ENCODE measurements at places on chromosomes 2 and 18. TPM values are rescaled to one million over a fixed set of nuclear protein-coding genes. Genes with fewer than 3 reads are reported as not detected.

The PARD3B gene
- 36.1 TPM for polyA plus RNA-seq

GRCh38 chr18:72342933-72343332, 201.2 kb downstream of the CBLN2 start:
- no peak for DNase-seq

The ARHGAP15 gene
- polyA plus RNA-seq: 3.1 TPM

- no peak for DNase-seq
Measured at GRCh38 chr18:79318142-79318673, 77.5 kb upstream of the NFATC1 start.

DNA sequence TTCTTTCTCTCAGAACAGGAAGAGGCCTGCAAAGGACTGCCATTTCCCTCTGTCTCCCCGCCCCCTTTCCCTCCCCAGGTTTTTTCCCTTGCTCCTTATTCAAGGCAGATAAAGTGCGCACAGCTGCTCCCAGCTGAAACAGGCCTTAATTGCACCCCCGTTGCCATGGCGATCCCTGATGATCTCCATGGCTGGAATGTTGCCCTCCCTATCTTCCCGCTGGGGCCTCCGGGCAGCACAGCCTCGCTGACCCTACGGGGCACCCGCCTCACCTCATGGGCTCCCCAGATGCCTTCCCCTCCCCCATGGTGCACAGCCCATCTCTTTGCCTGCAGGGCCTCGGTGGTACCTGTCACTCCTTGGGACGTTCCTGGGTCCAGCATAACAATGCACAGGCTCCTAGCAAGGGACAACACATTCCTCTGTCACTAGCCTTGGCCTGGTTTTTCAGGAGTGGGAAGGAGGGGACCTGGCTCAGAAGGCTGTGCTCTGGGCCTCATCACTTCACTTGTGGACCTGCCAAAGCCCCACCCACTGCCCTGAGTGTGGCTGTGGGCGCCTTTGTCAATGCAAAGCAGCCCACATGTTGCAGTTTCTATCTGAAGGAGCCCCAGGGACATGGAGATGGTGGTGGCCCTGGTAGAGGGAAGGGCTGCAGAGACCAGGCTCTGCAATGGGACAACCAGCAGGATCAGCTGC, 115.0 kb downstream of the CELF4 start:
- no peak for DNase-seq

DNA sequence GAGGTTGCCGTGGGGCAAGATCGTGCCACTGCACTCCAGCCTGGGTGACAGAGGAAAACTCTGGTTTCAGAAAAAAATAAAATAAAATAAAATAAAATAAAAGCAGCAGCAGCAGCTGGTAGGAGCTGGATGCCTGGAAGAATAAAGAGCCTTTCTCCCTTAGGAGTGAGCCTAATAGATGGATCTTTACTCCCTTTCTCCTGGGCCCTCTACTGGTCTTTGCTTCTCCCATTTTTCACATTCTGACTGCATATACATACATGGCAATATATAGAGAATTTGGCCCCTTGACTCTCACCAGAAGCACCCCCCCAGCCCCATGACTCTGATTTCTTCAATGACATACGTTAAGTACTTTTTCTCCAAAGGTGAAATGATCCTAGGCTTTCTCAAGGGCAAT, 9.8 kb upstream of the MALT1 start:
- DNase-seq: peak; percentile 13

DNA sequence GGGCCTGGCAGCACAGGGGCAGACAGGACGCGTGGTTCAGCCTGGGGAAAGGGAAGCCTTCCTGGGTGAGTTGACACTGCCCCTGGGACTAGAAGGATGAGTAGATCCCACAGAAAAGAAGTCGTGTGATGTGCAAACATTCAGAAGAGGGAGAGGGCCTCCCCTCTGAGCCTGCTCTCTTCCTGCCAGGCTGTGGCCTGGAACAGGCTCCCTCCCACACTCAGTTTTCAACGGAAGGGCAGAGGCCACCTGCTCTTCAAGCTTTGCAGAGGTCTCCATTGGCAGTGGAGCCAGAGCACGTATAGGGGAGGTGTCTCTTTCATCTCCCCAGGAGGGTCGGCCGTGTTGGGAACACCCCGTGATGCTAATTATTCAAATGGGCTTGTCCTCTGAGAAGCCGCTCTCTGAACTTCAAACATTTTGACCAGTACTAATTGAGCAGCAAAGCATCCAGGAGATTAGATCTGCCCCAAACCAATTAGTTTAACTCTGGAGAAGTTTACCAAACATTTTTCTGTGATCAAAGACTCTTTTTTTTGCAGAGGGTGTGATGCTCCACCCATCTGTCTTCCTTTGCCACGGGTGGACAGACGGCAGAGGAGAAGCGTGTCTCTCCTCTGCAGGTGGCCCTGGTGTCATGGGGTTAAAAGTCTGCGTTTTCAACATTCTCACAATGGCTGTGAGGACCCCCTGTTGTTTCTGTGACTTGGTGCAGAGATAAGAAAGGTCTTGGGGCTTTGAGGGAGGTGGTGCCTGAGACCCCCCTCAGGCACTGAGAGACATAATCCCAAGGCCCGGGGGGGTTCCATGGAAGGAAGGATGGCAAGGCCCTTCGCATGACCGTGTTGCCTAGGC, 29.5 kb upstream of the ODC1 start:
- DNase-seq: peak; percentile 32

DNA sequence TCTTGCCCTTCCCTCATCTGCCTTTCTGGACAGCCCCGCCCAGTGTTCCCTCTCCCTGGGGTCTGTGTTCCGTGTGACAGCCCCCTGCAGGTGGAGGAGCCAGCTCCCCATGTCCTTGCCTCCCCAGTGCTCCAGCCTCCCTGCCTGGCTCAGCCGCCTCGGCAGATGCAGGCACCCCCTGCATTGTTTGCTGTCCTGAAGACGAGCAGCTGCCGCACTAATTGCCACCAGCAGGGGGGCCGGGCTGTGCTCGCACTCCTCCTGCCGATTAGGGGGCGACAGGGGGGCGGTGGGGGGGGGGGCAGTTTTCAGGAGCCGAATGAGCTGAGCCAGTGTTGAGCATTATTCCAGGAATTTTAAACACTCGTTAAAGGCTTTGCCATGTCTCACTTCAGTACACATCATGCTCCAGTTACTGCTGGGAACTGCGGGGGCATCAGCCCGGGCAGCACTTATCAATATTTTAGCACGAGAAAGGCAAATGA, 23.3 kb downstream of the SIX3 start:
- DNase-seq: no peak

DNA sequence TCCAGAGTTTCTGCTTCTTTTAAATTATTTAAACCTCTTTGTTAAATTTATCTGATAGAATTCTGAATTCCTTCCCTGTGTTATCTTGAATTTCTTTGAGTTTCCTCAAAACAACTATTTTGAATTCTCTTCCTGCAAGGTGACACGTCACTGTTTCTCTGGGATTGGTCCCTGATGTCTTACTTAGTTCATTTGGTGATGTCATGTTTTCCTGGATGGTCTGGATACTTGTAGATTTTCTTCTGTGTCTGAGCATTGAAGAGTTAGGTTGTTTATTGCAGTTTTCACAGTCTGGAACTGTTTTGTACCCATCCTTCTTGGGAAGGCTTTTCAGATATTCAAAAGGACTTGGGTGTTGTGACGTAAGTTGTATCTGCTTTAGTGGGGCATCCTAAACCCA, 172.3 kb upstream of the KCNJ3 start:
- no peak for DNase-seq

The EVX2 gene
- polyA plus RNA-seq: not detected

The TUBA4B gene
- polyA plus RNA-seq: 0.82 TPM

DNA sequence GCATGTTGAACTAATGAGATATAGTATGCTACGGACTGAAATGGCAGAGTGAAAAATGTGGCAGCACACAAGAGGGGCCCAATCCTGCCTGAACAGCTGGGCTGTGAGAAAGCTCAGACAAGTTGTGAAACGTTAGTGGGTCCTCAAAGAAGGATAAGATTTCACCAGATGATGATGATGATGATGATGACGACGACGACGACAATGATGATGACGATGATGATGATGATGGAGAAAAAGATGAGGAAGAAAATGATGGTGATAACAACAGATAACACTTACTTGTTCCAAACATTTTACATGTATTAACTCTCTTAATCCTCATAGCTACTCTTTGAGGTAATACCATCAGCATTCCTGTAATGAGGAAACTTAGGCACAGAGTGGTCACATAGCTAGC, 94.2 kb downstream of the WDPCP start:
- no peak for DNase-seq

GRCh38 chr18:38322206-38322605, 756.6 kb upstream of the CELF4 start:
- DNase-seq: no peak

DNA sequence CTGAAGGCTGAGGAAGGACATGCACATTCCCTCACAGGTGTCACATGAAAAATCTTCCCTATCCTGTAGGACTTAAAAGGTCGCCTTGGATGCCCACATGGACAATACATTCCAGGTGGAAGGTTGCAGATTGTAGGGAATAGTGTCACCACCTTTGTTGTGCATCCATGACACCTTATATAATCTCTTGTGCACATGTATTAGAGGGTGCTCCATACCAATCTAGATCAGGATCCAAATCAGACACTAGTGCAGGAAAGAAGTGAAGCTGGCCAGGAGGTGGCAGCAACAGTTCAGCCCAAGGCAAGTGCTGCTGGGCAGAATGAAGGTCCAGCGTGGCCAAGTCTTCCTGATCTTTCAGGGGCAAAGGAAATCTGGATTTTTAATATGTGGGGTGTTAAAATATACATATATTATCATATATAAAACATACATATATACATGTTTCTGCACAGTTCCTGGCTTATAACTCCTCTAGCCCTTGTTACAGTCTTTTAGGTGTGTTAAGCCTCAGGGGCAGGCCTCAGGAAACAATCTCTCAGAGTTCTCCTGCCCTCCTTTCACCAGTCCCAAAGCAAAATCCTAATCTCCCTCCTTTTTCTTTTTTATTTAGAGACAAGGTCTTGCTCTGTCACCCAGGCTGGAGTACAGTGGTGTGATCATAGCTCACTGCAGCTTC, 16.6 kb downstream of the NIF3L1 start:
- DNase-seq: no peak

The PID1 gene
- 8.6 TPM for polyA plus RNA-seq

GRCh38 chr2:69863298-69863697, 30.5 kb upstream of the SNRNP27 start:
- no peak for DNase-seq

- no peak for DNase-seq
Measured at GRCh38 chr18:47898055-47898454, 32.4 kb downstream of the SMAD2 start.

The XRCC5 gene
- 392 TPM for polyA plus RNA-seq

DNA sequence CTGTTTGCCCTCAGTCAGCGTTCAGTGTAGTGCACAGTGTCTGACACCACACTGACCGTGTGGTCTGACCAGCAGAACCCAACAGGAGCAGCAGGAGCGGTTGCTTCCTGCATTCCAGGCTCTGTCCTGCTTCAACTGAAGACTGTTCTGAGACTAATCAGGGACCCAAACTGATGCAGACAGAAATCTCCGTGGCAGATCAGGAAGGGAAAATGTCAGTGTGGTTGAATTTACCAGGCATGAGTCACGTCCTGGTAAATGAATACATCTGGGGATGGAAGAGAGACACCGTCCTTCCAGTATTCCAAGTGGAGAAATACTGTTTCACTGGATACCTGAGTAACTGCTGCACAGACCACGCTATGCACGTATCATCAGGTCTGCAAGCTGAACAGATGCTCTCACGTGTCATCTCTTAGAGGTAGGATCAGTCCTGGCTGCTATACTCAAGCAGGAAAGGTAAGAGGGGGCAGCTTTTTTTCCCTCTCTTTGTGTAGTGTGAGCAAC, 223.6 kb upstream of the EPAS1 start:
- no peak for DNase-seq

- DNase-seq: no peak
Measured at GRCh38 chr2:169716938-169717690, 16.5 kb upstream of the KLHL23 start.

- no peak for DNase-seq
Measured at GRCh38 chr18:54436501-54436900, 78.8 kb downstream of the C18orf54 start.

- no peak for DNase-seq
Measured at GRCh38 chr2:234204480-234204879, 154.0 kb downstream of the SPP2 start.

The C18orf54 gene
- polyA plus RNA-seq: 10.3 TPM

GRCh38 chr2:232412986-232413385, 6.3 kb downstream of the ALPG start:
- no peak for DNase-seq

GRCh38 chr2:173387079-173387478, 32.4 kb downstream of the CDCA7 start:
- no peak for DNase-seq

- DNase-seq: no peak
Measured at GRCh38 chr18:22021701-22022100, 147.7 kb upstream of the GATA6 start.

DNA sequence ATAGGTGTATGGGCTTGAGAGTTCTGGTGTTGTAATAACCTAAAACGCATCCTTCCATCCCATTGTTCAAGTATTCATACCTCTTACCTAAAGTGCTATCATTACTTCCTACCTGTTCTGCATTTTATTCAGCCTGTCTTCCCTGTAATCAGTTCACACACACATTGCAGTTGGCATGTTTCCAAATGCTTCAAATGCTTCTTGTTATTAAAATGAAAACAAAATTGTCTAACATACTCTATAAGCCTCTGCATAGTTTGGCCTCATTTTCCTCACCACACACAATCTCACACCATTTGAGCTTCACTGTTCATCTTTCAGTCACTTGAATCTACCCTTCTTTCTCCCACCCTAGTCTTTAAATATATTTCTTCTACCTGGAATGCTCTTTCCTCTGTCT, 1178.2 kb upstream of the NRXN1 start:
- no peak for DNase-seq

DNA sequence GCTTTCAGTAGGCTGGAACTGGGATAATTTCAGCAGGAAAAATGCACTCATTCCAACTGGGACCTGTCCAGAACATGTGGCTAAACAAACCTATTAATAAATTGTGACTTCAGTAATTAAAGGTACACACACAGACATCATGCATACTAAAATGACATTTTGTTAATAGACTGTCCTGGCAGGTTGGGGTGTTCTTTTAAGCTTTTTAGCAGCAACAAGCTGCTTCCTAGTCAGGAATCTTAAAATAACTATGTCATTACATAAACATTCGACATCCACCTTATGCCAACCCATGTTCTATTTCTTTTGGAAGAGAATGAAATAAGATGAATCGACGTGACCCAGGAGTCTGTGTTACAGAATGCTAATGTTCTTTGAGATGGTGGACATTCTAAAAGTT, 435.7 kb downstream of the TXNL1 start:
- DNase-seq: no peak

DNA sequence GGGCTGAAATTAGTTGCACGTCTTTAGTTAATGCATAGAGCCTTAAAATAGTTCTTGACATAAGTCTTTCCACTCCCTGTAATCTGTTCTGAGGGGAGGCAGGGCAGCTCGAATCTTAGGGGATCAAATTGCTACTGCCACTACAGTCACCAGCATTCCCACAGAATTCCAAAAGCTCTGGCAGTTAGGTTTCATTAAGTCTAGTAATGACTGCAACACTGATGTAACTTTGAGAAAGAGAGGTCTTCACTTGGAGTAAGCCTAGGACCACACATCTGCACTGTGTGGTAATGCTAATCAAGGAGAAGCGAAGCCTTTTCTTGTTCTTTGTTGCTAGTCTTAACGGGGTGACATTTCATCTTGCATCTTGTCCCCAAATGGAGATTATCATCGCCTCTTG, 19.3 kb upstream of the NCK2 start:
- no peak for DNase-seq

All from left renal cortex interstitium (tissue), 4 donors.